ENCODE measurements at places on chromosomes 6 and 20.

DNA sequence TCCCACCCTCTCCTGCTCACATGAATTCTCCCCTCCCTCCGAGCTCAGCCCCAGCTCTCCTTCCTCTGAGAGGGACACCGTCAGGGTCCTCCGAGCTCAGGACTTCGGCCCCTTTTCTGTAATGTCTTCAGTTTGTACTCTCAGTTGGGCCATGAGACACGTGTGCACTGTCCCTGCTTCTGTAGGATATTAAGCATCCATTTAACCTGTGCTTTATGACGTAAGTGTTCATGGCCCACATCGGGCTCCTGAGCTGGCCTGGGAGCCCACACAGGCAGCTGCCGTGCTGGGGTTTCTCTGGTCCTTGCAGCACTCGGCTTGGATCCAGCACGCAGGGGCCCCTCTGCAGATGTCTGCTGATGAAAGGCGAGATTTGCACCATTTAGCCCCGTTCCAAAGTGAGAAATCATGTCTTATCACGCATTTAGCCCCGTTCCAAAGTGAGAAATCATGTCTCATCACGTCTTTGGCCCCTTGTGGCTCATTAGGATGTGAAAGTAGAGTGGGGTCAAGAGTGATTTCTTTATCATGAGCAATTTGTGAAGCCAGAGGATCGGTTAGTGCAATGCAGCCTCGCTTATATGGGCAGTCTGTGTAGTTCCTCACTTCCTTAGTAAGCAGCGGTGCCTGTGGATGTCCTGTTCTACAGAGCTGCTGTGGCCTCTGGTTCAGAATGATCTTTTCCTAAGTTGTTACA, 25.3 kb downstream of the DUSP22 start:
- no peak for DNase-seq

GRCh38 chr20:58719971-58720371, 27.4 kb downstream of the NPEPL1 start:
- DNase-seq = no peak

GRCh38 chr20:35912881-35913280, 41.4 kb downstream of the SCAND1 start:
- no peak for DNase-seq

DNA sequence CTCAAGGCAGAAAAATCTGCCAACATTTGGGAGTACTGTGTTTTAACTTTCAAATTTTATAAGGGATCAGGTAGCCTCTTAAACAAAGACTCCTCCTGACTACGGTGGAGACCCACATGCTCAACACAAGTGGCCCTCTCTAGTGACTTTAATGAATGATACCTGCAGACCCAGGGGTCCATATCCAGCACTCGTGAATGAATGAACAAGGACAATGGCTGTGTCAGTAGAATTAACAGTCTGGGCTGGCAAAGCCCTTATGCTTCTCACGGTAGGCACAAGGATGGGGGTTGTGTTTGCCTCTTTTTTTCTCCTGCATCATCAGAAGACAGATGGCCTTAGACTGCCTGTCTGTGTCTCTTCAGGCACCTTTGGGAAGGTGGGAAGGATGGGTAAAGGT, 112.6 kb upstream of the TRAF3IP2 start:
- DNase-seq = no peak

DNA sequence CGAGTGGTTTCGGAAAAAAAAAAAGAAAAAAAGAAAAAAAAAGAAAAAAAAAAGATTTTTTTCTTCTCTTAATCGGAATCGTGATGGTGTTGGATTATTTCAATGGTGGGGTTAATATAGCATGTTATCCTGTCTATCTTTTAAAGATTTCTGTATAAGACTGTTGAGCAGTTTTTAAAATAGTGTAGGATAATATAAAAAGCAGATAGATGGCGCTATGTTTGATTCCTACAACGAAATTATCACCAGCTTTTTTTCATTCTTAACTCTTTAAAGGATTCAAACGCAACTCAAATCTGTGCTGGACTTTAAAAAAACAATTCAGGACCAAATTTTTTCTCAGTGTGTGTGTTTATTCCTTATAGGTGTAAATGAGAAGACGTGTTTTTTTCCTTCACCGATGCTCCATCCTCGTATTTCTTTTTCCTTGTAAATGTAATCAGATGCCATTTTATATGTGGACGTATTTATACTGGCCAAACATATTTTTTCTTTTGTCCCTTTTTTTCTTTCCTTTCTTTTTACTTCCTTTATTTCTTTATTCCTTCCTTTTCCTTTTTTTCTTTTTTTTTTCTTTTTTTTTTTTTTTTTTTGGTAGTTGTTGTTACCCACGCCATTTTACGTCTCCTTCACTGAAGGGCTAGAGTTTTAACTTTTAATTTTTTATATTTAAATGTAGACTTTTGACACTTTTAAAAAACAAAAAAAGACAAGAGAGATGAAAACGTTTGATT, 3.6 kb downstream of the SOX4 start:
- DNase-seq = no peak

GRCh38 chr20:57167971-57168701, 98.3 kb downstream of the BMP7 start:
- DNase-seq = no peak

DNA sequence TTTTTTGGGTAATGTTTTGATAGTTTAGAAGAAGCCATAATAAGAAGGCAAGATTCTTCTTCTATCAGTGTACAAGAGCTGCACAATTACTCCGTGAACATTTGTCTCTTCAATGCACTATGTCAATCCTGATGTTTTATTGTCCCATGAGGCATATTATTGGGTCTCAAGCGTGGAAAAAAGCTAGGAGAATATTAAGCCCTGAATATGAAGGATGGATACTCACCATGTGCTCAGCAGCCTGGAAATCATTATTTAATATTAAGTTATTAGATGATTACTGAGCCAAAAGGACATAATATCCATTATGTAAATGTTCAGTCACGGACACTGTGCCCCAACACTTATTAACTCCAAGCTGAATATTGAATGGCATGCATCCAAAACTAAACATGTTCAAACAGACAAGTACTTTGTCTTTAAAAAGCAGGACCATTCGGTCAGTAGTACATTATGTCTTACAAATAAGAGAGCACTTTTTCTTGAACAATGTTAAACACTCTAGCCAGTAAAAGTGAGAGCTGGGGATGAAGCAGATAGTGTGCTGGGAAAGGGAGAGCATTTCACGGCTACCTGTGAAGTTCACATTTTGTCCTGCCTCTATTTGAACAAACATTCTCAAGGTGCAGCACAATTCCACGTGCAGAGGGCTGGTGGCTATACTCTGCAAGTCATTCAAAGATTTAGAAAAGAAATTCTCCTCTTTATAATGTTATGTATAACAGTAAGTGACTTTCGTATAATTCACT, 70.6 kb upstream of the CNR1 start:
- DNase-seq = no peak

DNA sequence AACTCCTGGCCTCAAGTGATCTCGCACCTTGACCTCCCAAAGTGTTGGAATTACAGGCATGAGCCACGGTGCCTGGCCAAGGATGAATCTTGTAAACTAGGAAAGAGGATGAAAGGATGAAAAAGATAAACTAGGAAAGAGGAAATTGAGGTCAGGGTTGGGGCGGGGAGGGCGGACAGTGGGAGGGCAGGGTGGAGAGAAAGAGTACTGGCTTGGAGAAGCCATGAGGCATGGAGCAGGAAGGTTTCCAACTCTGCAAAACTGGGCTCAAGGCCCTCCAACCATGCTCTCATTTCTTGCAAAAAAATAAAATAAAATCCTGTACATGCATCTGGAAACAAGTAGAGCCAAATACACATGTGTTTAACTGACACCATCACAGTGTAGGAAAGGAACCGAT, 256.6 kb upstream of the SGK1 start:
- no peak for DNase-seq

DNA sequence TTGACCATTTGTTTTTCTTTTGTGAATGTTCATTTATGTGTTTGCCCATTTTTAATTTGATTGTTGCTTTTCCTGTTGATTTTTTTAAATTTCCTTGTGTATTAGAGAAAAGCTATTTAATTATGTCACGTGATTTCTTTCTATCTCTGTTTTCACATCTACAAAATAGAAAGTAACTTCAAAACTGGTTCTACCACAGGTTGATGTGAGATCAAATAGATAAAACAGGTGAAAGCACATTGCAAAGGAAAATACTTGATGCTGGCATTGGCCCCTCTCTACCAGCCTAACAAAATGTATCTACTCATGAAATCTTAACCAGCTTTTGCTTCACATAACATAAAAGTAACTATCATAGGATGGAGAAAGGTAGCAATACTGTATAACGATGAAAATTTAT, 129.2 kb downstream of the TMEM242 start:
- DNase-seq = no peak

Data from GM12892 (cell line).